ENCODE measurements at places on chromosomes 6 and 20.

GRCh38 chr6:43689421-43689820, 1.8 kb upstream of the MRPS18A start:
- no peak for DNase-seq

DNA sequence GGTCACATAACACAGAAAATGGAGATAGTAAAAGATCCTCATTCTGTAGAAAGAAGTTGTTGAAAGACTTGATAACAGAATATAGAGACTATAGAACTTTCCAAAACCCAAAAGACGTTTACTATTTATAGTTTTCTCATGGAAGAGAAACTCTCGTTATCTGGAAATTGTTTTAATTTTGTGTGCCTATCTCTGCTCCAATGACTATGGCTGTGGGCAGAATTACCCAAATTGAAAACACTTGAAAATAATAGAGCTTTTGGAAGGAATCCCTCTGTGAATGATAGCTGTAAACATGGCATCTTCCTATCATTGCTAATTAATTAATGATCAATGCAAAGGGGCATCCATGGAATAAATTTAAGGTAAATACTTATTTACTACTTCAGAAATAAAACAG, at the start of gene DEFB114:
Gene DEFB114 (minus strand): TSS at position 101 of the 400 bp plus-strand sequence. CDS start 59 bp downstream, at position 42.
- DNase-seq, result no peak

DNA sequence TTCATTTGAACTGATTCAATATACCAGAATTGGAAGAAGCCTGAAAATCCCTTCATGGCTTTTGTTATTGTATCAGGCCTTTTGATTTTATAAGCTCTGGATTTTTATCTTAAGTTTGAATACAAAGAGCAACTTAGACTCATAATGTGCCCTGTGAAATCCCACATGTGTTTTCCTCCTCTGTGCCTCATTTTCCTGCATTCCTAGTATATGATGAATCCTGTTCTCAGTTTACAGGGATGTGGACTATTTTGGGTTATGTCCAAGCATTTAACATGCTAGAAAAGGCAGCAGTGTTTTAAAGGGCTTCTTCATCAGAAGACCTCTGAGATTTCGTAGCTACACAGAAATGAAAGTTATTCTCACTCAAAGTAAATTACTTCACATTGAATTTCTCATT, 455.0 kb downstream of the RFPL4B start:
- DNase-seq, result no peak

GRCh38 chr20:6812530-6812929, 45.0 kb downstream of the BMP2 start:
- DNase-seq, result no peak

- DNase-seq, result no peak
Measured at GRCh38 chr6:56913285-56914074, 41.4 kb upstream of the BEND6 start.

DNA sequence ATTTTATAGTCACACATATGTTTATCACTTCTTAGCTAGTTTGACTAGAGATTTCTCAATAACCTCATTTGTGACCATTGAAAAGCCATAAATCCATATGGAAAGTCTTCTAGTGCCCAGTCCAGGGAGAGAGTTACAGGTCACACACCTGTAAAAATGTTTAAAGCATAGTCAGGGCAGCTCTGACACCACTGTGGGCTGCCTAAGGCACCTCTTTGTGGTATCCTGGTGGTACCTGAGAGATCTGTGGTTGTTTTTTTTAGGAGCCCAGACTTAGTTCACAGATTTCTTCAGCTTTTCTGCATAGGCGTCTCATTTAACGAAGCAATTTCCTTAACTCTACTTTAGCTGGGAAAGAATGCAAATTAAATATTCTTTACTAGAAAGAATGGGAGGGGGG, 186.6 kb downstream of the CENPW start:
- DNase-seq, result no peak

- DNase-seq, result no peak
Measured at GRCh38 chr6:106380407-106380806, 19.9 kb downstream of the CRYBG1 start.

GRCh38 chr20:45341939-45342854, 6.0 kb downstream of the SDC4 start:
- DNase-seq, result no peak

DNA sequence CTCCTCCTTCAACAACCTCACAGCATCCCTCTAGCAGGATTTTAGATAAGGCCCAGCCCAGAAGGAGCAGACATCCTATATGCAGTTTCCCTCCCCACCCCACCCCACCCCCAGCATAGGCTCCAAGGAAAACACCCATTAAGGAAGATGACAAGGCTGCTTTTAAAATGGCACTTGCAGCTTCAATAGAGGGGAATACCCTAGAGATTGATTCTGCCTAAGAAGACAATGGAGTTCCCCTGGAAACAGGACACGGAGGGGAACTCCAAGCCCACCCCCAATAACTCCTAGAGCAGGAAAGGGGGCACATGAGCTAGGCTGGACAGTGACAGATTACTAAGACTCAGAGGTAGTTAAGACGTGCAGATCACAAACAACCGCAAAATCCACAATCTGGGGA, 34.7 kb downstream of the CPNE5 start:
- no peak for DNase-seq

GRCh38 chr20:7437311-7437710, 502.9 kb downstream of the HAO1 start:
- no peak for DNase-seq

DNA sequence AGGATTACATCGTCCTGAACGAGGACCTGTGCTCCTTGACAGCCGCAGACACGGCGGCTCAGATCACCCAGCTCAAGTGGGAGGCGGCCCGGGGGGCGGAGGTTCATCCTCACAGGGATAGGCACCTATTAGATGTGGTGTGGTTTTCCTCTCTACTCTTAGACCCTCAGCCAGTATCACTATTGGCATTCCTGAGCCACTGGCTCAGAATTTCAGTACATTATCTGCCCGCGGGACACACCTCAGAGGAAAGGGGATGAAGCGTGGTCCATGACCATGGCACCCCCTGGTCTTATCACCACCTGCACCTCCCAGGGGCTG, 34.6 kb upstream of the HLA-G start:
- DNase-seq, result no peak

DNA sequence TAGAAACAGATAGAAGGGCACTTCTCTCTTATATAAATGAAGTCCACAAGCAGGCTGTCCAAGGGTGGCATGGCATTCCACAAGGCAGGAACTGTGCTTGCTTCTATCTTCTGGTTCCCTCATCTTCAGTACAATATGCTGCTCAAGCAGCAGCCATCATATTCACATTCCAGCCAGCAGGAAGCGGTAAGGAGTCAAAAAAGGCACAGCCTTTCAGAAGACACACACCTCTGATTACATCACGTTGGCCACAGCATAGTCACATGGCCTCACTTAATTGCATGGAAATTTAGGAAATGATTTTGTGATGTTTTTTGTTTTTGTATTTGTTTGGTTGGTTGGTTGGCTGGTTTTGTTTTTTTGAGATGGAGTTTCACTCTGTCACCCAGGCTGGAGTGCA, 19.0 kb downstream of the REM1 start:
- DNase-seq, result no peak

- no peak for DNase-seq
Measured at GRCh38 chr6:21965953-21966539, 330.8 kb downstream of the PRL start.

GRCh38 chr6:52588710-52589091, 11.8 kb upstream of the TRAM2 start:
- no peak for DNase-seq

DNA sequence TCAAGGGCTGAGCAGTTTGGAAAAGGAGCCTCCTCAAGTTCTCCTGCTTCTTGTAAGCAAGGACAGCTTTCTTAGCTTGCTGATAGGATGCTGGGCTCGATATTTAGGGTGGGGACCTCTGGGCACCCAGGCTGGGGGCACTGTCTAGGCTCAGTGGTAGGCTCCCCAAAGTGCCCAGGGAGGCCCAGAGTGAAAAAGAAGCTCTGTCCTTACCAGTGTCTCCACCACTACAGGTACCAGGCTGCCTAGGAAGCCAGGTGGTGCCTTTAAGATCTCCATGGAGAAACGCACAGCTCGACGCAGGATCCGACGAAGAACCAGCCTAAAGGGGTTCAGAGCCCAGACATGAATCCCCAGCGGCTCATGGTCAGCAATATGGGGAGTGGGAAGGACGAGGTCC, 6.4 kb downstream of the AARS2 start:
- DNase-seq, result no peak

DNA sequence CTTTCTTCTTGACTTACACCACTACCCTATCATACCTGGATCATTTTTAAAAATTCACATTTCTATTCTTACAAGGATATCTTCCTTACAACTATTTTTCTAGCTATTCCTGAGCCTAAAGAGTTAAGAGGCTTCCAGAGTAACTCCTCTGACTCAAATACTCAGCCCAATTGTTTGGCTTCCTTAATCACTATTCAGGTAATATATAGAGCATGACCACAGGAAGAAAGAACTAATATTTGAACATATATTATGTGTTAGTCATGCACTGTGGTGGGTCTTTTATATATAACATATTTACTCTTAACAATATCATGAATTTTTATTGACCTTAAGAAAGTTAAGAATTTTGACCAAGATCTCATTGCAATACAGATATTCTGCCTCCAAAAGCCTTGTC, 42.0 kb upstream of the ID4 start:
- no peak for DNase-seq

Measured in activated naive CD8-positive, alpha-beta T cell treated with anti-CD3 and anti-CD28 coated beads, Interleukin-2, amount 10 ng/mL, durations not matched to agents 7 days and 5 days (primary cell).